EL (cell line): ENCODE measurements at places on chromosomes 1 and 21.

- DNase-seq: no peak
Measured at GRCh38 chr1:182066934-182067333, 5.4 kb upstream of the ZNF648 start.

GRCh38 chr1:6328091-6328490 lies 65.5 kb downstream of the ACOT7 start:
- DNase-seq: no peak

- DNase-seq: no peak
Measured at GRCh38 chr21:41229509-41230248, 61.7 kb downstream of the BACE2 start.

DNA sequence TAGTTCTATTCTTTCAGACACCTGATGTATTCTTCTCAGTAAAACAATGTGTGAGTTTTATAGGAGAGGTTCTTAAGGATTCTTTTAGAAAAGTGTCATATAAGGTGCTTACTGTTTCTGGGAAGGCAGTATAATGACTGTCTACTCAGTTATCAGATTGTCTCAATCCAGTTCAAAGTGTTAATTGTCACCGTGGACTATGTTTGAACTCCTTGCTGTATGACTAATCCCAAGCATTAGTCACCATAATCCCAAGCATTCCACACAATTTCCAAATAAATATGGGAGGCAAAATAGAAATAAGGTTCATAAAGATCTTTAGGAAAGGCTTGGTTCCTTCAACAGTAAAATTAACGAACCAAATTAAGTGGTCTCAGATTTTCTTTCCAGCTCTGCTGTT lies 342.1 kb upstream of the NR5A2 start:
- DNase-seq: peak; percentile 66

DNA sequence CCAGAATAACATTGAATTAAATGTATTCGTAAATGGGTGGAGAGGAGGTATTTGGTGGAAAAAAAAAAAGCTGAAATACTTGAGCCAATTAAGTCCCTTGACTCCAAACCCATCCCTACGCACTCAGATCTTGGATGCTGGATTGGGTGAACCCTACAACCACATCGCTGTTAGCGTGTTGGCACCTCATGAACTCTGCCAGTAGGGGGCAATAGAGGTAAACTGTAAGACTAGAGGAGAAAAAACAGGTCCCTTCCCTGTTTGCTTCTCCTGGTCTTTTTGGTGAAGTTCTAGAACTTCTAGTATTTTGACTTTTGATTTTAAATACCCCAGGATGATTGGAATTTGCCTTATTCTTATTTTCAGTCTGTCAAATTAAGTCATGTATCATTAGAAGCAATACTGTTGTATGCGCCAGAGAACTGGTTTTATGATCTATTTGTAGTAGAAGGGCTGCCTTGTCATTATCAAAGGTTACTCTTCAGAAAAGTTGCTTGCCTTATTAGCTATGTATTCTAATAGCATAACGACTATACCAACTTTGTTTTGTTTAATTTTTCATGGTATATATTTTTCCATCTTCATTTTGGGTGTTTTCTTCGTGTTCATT lies 1.9 kb upstream of the OR13G1 start:
- DNase-seq: peak; percentile 21

DNA sequence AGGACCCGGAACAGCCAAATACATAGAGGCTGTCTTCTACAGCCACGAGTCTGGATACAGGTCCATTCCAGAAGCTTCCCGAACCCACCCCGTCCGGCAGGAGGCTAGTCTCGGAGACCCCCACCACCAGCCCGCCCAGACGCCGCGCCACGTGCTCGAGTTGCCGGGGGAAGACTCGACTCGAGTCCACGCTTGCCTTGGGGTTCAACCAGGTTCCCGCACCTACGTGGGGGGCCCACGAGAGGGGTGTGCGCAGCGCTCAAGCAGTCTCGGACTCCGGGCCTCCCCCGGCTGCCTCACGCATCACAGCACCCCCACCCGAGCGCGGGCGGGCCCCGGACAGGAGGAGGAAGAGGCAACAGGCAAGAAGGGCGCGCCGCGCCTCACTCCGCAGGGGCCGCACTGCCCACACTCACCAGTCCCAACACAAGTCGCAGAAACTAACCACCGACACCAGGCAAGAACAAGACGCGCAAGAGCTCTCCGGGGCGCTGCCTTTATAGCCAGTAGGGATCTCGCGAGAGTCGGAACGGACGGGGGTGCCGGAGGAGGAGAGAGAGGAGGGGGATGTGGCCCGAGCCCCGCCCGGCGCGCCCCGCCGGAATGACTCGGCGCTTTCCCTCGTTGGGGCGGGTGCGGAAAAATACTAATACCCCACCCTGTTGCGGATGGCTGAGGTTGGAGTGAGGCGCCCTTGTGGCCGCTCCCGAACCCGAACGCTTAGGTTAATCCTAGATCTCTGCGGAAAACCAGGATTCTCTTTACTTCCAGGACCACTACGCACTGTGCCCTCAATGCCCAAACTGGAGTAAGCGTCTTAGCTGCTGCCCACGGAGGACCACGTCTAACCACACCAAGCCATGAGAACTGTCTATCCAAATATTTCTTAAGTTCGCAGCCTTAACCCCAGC lies at the start of gene PRDX1:
Gene PRDX1 (minus strand): TSS at position 472 of the 911 bp plus-strand sequence. CDS start 2,841 bp downstream, outside the sequence.
- peak; percentile 96 for DNase-seq

- peak; percentile 73 for DNase-seq
Measured at GRCh38 chr1:59431566-59432294, 134.8 kb downstream of the FGGY start.

GRCh38 chr21:43881283-43881682 lies 16.3 kb downstream of the AGPAT3 start:
- DNase-seq: no peak

- no peak for DNase-seq
Measured at GRCh38 chr1:62177621-62178020, 17.0 kb upstream of the L1TD1 start.

DNA sequence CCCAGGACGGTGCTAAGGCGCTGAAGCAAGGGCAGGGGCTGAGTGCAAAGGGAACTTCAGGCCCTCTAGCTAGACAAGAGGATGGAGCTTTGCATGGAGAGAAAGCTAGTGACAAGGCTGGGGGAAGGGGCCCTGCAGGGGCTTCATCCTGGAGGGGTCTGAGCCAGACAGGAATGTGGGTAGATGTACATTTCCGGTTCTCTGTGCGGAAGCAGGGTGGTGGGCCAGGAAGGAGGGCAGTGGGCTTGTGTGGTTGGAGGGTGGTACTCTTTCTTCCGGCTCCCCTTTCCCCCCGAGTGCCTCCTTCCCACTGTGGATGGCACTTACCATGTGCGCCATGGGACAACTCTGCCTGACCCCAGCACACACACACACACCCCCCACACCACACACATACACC lies 1.5 kb downstream of the KISS1 start:
- DNase-seq: no peak

GRCh38 chr1:42927274-42927841 lies 31.3 kb downstream of the SLC2A1 start:
- DNase-seq: no peak

- no peak for DNase-seq
Measured at GRCh38 chr1:226732856-226733291, 6.2 kb downstream of the ITPKB start.

DNA sequence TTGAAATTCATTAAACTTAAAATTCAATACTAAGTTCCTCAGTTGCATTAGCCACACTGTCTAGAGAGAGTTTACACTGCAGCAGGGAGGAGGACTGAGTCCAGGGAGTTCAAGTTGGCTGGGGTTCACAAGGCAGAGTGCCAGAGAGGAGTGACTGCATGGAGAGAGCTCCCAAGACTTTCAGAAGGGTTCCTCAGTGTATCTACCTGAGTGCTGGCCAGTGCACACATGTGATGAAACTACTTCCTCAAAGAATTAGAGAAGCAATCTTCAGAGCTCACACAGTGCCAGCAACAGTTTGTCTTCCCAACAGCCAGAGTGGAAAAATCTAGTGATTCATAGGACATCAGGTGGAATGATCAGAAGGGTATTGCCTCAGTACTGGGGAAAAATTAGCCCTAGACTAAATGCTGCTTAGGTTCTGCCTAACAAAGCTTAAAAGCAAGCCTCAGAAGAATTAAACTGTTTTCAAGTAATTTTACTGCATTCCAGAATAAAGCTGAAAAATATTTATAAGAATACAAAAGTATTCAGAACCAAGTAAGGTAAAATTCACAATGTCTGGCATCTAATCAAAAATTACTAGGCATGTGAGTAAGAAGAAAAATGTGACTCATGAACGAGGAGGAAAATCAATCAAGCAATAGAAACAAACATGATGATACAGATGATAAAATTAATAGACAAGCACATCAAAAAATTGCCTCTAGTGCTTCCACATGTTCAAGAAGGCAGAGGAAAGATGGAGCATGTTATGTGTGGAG lies 10.4 kb upstream of the WNT3A start:
- no peak for DNase-seq

DNA sequence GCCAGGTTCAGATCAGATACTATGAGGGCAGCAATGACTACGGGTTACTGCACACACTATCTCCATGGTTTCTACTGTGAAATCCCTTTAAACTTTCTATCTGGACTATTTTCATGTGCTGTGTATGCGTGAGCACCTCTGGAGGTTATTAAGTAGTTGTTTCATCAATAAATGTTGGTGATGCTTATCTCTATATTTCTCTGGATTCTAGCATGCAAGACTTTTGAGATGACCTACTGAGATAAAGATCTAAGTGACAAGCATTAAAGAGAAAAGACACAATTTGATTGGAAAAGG lies 194.0 kb downstream of the NRIP1 start:
- no peak for DNase-seq

- peak; percentile 85 for DNase-seq
Measured at GRCh38 chr1:204104331-204105130, 31.6 kb downstream of the SOX13 start.

GRCh38 chr1:100394285-100394684 lies 42.0 kb downstream of the CDC14A start:
- no peak for DNase-seq

- DNase-seq: no peak
Measured at GRCh38 chr1:155035936-155036335, 2.3 kb downstream of the DCST1 start.

- DNase-seq: peak; percentile 61
Measured at GRCh38 chr1:200139661-200140250, 112.2 kb downstream of the NR5A2 start.

GRCh38 chr1:184425449-184426277 lies 38.8 kb downstream of the C1orf21 start:
- DNase-seq: no peak

DNA sequence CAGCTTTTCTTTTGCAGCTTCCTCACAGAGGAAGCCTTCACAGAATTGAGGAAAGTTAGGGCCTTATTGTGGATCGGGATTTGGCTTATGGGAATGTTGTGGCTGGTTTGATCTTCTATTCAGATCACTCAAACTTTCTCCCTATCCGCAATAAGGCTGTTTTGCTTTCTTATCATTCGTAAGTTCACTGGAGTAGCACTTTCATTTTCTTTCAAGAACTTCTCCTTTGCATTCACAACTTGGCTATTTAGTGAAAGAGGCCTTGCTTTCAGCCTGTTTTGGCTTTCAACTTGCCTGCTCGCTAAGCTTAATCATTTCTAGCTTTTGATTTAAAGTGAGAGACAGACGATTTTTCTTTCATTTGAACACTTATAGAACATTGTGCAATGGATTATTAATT lies 181.9 kb upstream of the B3GALT2 start:
- no peak for DNase-seq

DNA sequence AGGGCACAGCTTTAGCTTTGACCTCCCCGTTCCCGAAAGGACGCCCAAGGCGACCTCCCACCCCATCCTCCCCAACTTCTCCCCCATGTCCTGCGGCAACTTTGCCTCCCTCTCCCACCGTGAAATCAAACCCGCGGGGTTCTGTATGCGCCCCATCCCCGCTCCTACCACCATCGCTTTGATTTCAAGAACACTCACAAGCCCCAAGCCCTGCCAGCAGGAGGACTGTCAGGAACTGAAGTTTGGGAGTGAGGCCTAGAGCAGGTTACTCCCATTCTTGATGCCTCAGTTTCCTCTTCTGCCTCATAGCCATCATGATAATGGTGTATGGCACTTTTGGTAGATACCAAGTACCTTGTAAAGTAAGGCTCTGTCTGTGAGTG lies 2.3 kb downstream of the PTPRU start:
- no peak for DNase-seq

- peak; percentile 91 for DNase-seq
Measured at GRCh38 chr1:54118704-54119103, 34.1 kb downstream of the CDCP2 start.

DNA sequence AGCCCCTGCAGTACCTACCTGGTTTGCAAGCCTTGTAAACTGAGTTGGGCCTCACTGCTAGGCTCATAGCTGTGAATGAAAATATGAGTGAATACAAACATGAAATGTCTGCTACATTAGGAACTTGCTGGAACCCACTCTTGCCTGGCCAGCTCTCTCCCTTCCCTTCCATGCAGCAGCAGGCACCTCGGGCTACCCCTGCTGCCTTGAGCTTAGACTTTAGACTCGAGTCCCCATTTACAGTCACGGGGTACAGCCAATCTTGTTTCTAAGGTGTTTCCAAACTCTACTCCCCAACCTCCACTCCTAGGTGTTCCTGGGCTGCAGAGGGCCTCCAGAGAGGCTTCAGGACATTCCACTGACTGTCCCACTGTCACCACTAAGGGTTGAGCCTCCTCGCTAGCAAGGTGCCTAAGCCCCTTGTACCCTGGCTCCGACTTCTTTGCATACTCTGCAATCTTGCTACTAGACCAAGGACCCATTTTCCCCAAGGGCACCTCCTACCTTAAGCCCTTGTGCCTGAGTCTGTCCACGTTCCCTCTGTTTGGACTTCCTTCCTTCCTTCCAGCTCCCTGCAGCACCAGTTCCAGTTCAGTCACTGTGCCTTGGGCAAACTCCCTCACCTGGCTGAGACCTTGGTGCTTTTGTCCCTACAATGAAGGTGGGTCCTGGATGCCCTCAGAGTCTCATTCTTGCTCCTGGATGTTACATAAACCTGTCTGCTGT lies 36.9 kb downstream of the CDK18 start:
- no peak for DNase-seq
